ENCODE measurements at places on chromosomes 3 and 15.

DNA sequence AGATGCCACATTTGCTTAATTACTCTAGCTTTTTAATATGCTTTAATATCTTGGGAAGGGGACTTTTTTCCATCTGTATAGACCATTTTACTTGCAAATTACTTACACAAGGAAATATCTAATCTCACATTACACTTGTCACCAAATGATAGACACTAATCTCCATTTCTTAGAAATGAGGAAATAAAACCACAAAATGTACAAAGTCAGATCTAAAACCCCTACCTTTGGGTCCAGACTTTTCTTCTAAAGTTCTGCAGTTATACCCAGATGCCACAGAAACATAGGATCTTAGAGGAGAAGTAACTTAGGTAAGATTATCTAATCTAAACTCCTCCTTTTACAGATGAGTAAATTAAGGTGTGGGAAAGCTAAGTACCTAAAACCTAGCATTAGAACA lies 44.3 kb downstream of the CD200R1L start:
- no peak for DNase-seq

DNA sequence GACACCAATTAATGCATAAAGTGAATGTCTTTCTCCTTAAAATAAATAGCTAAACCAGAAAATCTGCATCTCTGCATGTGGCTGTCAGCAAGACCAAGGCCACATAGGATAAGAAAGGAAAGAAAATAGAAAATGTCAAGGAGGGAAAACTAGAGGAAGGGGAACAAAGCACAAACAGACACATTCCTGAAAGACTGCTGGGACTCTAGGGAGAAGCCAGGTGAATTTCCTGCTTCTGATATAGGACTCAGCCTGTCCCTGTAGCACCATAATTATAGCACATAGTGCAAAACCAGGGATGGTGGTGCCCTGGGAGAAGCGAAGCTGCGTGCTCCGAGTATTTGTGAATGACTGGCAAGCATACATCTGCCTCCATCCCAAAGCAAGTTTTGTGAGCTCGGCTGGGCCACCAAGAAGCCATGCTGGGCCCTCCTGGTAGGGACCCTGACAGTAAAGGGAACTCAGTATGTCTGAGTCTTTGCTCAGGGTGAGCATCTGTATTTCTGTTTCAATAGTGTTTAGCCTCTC lies 14.2 kb downstream of the FSTL1 start:
- DNase-seq, result no peak

- DNase-seq, result no peak
These were observed 28.4 kb upstream of the RAB6B start for GRCh38 chr3:133924041-133924440.

DNA sequence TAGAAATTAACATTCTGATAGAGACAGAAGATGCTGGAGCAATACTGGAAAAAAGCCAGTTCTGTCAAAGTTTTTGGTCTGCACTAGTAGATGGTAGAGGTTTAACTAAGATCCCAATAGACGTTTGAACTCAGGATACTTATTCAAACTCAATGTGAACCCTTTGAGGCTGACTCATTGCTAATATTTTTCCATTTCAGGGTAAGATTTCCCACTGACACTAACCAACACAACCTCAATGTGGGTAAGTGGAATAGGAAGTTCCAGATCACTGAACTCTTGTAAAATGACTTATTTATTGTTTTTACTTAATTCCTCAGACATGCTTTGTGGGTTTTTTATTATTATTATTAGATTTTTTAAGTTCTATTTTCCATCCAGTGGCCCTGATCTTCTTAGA lies 1024.8 kb downstream of the EPHA3 start:
- no peak for DNase-seq

DNA sequence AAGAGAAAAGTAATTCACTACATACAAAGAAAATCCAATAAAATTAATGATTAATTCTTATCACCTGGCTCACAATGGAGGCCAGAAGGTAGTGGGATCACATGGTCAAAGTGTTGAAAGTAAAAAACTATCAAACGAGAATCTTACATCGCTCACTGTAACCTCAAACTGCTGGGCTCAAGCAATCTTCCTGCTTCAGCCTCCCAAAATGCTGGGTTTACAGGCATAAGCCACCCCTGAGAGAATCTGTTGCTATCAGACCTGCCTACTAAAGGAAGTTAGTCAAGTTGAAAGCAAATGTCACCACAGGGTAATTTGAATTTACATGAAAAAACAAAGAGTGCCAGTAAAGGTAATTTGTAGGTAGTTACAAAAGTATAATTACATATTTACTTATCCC lies 103.3 kb downstream of the PCCB start:
- no peak for DNase-seq

- DNase-seq, result no peak
These were observed 193.3 kb upstream of the CGNL1 start for GRCh38 chr15:57183041-57183440.

GRCh38 chr15:69806287-69806915 lies 291.3 kb downstream of the TLE3 start:
- DNase-seq, result no peak

- DNase-seq, result no peak
These were observed 63.8 kb downstream of the CASR start for GRCh38 chr3:122247087-122247824.

GRCh38 chr3:156682963-156683362 lies 8.6 kb downstream of the TIPARP start:
- DNase-seq, result no peak

GRCh38 chr3:40780291-40780924 lies 255.6 kb downstream of the ZNF621 start:
- no peak for DNase-seq

DNA sequence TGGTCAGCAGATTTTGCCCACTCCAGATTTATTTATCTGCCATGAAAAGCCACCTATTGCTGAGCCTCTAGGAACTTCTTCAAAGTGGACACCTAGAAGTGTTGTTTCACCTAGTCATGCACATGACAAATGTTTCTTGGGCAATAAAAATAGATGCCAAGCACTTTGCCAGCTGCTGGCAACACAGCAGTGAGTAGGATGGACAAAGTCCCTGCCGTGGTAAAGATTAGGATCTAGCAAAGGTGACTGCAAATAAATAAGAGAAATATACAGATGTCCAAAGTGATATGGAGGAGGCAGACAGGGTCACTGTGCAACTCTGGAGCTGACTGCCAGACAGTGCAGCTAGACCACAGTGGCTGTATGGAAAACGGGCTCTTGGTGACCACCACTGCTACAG lies 137.9 kb downstream of the SUCLG2 start:
- DNase-seq, result no peak

GRCh38 chr15:26674467-26674866 lies 98.4 kb downstream of the GABRB3 start:
- DNase-seq, result no peak

- DNase-seq, result no peak
These were observed 28.6 kb upstream of the UTS2B start for GRCh38 chr3:191358929-191359328.

GRCh38 chr3:53159156-53160060 lies 1.6 kb upstream of the PRKCD start:
- DNase-seq, result no peak

DNA sequence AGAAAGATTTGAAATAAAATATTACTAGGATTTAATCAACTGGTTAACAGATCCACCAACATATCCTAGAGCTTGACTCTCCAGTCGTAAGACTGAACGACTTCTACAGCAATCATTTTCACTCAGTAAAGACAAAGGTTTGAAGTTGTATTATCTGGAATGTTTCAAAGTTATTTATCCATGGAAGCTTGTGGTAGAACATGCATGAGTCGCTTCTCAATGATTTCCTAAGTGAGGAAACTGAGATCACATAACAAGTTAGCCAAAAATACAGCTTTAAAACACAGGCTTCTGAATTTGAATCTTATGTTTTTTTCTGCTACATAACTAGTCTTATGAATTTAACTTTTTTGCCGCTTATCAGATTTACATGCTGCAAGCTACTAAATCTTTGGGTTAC lies 241.8 kb downstream of the FOXP1 start:
- DNase-seq, result no peak

DNA sequence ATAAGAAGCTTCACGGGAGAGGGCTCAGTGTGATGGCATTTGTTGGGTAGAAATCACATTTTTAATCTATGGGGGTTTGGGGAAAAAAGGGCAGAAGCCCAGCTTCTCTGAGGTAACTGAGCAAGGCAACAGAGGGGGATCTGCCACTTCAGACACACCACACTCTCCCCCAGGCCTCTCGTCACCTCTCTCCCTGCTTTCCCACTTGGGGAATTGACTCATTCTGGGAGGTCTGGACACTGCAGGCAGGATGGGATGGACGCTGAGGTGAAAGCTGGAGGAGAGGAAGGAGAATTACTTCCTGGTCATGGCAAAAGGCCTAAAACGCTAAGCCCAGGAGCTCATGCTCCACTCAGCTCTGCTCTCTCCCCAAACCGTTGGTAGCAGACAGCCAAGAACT lies 33.2 kb downstream of the MYO5C start:
- no peak for DNase-seq

GRCh38 chr15:94607176-94607654 lies 375.9 kb downstream of the MCTP2 start:
- DNase-seq, result no peak

GRCh38 chr15:68683026-68683425 lies 104.2 kb downstream of the CORO2B start:
- DNase-seq, result no peak

GRCh38 chr15:59549301-59550185 lies 62.0 kb upstream of the GCNT3 start:
- no peak for DNase-seq

GRCh38 chr3:80767604-80768003 lies 993.8 kb downstream of the GBE1 start:
- no peak for DNase-seq

DNA sequence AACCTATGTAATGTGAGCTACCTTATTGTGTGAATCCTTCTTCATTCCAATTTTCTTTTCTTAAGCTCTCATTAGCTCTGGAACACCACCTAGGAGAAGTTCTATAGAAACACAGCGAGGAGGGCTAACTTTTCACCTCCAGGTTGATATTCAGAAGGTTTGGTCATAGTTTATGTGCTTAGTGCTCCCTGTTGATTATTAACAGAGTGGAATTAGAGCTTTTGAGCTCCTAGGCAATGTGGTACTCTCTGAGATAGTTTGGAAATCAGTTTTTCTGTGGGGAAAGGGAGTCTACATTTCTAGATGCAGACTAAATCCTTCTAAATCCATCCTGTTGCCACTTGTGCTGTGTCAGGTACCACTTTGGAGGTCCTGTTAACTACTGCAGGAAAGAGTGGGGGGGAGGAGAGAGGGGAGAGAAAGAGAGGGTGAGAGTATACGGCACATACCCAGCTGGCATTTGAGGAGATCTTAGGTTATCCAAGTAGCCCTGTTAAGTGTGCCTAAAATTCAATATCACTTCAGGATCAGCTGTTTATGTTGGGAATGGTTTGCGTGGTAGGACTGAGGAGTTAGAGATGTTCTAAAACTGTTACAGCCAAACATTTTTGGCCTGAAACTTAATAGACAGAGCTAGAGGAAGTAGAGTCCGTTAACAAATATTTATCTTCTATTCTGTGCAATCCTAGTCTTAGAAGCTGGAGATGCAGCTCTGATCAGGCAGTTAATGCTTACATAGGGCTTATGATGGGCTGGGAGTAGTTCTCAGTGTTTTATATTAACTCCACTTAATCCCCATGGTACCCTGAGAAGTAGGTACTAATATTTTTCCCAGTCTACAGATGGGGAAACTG lies 117.5 kb upstream of the PROK2 start:
- DNase-seq, result no peak

GRCh38 chr15:34239151-34239808 lies 14.5 kb downstream of the EMC4 start:
- DNase-seq, result no peak

- DNase-seq, result no peak
These were observed 12.6 kb downstream of the RPUSD3 start for GRCh38 chr3:9831253-9831652.

- no peak for DNase-seq
These were observed 468.9 kb downstream of the MCTP2 start for GRCh38 chr15:94700211-94700610.

GRCh38 chr3:52447512-52448355 lies 2.8 kb upstream of the SEMA3G start:
- DNase-seq, result no peak

GRCh38 chr3:194875581-194876402 lies 190.1 kb downstream of the FAM43A start:
- DNase-seq, result no peak

DNA sequence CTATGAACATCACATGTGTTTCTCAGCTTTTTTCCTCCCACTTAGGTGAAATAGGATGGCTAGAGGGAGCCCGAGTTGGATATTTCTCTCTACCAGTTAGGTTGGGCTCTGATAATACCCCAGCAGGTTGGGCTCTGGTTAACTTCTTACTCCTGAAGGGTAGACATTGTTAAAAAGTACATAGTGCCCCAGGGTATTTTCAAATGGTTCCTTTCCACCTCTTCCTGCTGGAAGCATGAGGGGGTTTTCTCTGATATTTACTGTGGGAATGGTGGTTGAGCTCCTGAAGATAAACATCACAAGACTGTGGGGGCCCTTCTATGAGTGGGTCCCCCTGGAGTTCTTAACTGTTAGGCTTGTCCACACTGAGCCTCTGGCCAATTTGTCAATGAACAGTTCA lies 36.1 kb upstream of the SPESP1 start:
- no peak for DNase-seq

DNA sequence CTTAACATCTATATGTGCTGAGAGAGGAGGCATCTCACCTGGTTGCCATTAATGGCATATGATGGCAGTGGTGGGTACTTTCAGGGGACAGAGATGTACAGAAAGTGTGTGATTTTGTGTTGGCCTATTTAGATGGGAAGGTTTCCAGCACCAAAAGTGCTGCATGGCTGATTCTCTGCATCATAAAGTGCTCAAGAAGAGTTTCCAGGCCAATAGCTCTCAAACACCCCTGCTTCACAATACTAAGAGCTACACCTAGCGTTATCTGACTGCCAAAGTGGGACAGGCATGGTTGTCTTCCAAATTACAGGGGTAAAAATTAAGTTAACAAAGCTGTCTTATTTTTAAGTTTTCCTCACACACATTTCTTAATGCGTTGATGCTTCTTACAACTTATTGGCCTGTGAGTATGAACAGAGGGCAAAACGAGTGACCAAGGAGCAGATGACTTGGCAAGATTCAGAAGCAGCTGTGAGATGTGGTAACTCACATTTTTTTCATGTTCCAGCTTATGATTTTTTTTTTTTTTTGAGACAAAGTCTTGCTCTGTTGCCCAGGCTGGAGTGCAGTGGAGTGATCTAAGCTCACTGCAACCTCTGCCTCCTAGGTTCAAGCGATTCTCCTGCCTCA lies 41.4 kb upstream of the VEPH1 start:
- DNase-seq, result no peak

GRCh38 chr3:187072511-187072910 lies 66.8 kb downstream of the RPL39L start:
- no peak for DNase-seq

DNA sequence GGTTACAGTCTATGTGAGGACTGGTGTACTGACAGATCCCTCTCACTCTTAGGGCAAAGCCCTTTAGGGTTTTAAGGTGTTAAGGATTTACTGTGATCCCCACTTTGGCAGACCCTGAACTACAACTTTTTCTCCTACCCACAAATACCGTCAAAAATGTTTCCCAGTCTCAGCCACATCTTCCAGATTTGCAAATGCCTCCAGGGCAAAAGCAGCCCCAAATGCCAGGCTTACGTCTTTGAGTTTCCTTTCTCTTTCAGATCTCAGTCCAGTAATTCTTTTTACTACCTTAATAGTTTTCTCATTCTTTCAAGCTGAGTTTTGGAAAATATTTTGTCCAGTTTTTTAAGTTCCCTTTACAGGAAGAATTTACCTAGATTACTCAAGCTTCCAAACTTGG lies 13.4 kb upstream of the ITGA11 start:
- DNase-seq, result no peak

All from activated CD4-positive, alpha-beta T cell treated with anti-CD3 and anti-CD28 coated beads, Interleukin-2, amount 50 U/mL, for 4 hours (primary cell).